ENCODE measurements at places on chromosomes 1 and 21. TPM values are rescaled to one million over a fixed set of nuclear protein-coding genes. Genes with fewer than 3 reads are reported as not detected.

Gene RAB3GAP2
- polyA plus RNA-seq = 18.0 TPM

Gene RGS13
- polyA plus RNA-seq = 0.52 TPM

Gene KCNJ15
- polyA plus RNA-seq = 0.54 TPM

Gene UBE2U
- not detected for polyA plus RNA-seq

Gene NBL1
- polyA plus RNA-seq = 47.5 TPM

Gene SUSD4
- polyA plus RNA-seq = 3.6 TPM

Gene CYP4B1
- not detected for polyA plus RNA-seq

Gene GCSAML
- 0.34 TPM for polyA plus RNA-seq

Gene SERTAD4
- polyA plus RNA-seq = 5.2 TPM

Gene TRNP1
- 2.2 TPM for polyA plus RNA-seq

Gene LRRC38
- 32.3 TPM for polyA plus RNA-seq

Gene CLIC6
- polyA plus RNA-seq = not detected

Gene PGLYRP3
- 0.25 TPM for polyA plus RNA-seq

Gene NLRP3
- polyA plus RNA-seq = 1.1 TPM

Gene IL19
- not detected for polyA plus RNA-seq

Gene S100A1
- polyA plus RNA-seq = 12.2 TPM

Gene HJV
- 103 TPM for polyA plus RNA-seq

Gene SLC5A3
- polyA plus RNA-seq = 6.3 TPM

Gene GGPS1
- 37.6 TPM for polyA plus RNA-seq

Gene ADAMTS4
- 10.6 TPM for polyA plus RNA-seq

Gene SERPINC1
- polyA plus RNA-seq = 0.25 TPM

Gene SLFNL1
- 0.32 TPM for polyA plus RNA-seq

Data from muscle of back (tissue), 13 donors.